Stimulated activated CD4-positive, alpha-beta T cell treated with anti-CD3 and anti-CD28 coated beads, Interleukin-1b, Interleukin-23, amount 100 ng/mL, for 1 hour (primary cell): ENCODE measurements at places on chromosomes 16 and 17.

- no peak for DNase-seq
These were observed 215.9 kb downstream of the CPPED1 start for GRCh38 chr16:12587646-12588277.

GRCh38 chr17:39750131-39751015, 12.6 kb downstream of the GRB7 start:
- no peak for DNase-seq

DNA sequence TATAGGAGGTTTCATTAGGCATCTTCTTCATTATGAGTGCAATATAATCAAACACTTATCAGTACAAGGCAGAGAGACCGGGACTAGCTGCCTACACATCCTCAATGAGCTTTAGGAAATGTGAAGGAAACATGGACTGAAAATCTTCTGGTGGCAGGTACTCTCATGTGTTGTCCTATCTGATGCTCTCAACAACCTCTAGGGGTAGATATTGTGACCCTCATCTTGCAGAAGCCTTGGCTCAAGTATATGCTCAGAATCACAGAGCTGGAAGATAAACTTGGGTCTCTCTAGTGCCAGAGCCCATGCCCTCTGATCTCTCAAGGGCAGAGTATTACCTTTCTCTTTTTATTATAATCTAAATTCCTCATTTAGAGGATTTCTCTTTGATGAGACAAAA, 181.6 kb upstream of the C17orf78 start:
- DNase-seq = no peak

- DNase-seq = no peak
These were observed 45.2 kb upstream of the STAC2 start for GRCh38 chr17:39270923-39271322.

GRCh38 chr17:18314059-18314730, 599 bp downstream of the TOP3A start:
- DNase-seq = no peak

DNA sequence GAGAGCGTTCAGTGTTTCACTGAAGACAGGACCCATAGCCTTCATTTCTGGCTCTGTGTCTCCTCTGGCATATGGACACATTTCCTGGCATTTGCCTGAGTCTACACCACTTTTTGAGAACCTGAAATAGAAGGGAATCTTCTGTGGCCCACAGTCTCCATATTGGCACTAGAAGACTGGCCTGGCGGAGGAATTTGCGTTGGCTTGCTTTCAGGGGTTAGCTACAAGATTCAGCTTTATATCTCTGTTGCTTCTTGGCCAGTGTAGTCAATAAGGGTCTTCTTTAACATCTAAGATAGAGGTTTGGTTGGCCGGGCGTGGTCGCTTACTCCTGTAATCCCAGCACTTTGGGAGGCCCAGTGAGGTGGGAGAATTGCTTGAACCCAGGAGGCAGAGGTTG, 12.8 kb upstream of the CLEC18C start:
- DNase-seq = no peak

GRCh38 chr17:15436473-15437302, 30.7 kb downstream of the CDRT4 start:
- DNase-seq = no peak

- DNase-seq = no peak
These were observed 11.8 kb downstream of the C17orf75 start for GRCh38 chr17:32330147-32330546.

GRCh38 chr16:65312071-65312470, 190.2 kb upstream of the CDH11 start:
- DNase-seq = no peak

DNA sequence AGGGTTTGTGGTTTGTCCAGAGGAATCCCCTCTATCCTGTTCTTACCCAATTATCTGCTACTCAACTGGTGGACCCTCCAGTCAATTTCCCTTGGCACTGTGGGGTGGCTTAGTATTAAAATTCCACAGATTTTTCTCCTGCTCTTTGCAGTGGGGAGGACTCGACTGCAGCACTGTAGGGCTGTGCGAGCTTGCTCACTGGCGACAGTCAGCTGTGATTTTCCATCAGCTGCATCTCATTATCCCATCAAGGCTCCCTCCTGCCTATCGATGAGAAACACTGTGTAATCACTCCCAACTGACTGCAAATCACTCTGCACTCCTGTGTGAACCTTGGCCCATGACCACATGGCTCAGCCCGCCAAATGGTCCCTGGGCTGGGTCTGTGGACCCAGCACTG, 90.5 kb upstream of the MAF start:
- no peak for DNase-seq

- no peak for DNase-seq
These were observed at the start of gene BCL6B for GRCh38 chr17:7022781-7023571. BCL6B (plus strand) TSS chr17:7023050; CDS start chr17:7023672, 622 bp downstream.

GRCh38 chr16:9816644-9817043, 365.6 kb downstream of the GRIN2A start:
- DNase-seq = no peak

GRCh38 chr16:14350081-14350480, 279.0 kb downstream of the MRTFB start:
- no peak for DNase-seq

DNA sequence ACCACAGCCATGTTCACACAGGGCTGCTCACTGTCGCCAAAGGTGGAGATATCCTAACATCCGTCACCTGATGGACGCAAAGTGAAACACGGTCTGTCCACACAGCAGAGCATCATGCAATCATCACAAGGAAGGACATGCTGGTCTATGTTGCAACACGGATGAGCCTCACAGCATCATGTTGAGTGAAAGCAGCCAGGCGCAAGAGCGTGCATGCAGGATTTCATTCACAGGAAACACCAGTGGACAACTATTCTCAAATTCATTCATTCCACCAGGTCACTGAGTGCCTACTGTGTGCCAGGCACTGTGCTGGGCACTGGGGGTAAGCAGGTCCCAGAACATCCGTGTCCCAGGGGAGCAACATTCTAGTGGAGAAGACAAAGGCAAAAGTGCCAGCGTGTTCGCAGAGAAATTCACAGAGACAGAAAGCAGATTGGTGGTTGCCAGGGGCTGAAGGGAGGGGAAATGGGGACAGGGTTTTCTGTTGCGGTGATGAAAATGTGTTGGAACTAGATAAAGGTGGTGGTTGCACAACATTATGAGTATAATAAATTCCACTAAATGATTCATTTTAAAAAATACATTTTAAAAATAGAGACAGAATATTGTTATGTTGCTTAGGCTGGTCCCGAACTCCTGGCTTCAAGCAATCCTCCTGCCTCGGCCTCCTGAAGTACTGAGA, 22.7 kb upstream of the KCNJ12 start:
- DNase-seq = no peak

DNA sequence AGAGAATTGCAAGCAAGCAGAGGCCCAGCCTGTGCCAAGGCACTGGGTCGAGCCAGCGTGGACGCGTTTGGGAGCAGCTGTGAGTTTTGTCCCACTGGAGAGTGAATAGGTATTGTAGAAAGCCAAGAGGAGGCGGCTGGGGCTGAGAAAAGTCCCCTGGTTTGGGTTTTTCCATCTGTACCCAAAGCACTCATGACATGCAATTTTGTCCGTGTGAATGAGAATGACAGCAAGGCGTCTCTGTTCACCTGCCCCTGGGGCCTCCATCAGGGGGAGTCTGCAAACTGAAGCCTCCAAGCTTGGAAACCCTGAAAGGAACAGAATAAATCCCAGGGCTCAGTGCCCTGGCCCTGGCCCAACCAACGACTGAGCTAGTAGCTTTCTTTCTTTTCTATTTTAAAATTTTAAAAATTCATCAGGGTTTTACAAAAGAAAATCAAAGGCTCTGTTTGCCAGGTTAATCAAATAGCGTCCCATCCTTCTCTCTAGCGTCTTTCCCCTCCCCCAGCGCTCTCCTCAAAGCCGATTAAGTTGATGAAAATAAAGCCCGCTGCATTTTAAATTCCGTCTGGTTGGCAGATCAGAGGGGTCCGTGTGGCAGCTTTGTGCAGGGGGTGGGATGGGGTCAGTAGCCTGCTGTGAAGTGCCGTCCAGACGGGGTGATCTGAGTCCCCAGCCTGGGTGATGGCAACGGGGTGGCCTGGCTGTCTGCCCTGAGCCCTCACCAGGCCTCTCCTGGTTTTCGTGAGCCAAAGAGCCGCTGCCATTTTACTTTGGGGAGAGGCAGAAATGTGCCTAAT, 171.0 kb downstream of the KATNIP start:
- no peak for DNase-seq

GRCh38 chr17:66146394-66146793, 45.5 kb downstream of the CEP112 start:
- DNase-seq = no peak

DNA sequence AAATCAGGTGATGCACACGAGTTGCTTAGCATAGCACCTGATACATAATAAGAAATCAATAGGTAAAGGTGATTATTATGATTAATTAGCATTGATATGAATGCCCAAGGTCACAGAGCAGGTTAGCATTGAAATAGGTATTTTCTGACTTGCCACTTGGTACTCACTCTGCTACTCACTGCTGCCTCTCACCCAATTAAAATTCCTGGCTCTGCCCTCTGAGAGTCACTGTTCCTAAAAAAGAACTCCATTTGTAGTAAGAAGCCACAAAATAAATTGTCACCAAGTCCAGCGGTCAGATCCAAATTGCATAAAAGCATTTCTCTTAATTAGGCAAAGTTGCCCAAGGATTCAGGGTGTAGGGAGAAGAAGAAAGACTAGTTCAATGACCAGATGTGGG, 8.9 kb upstream of the GRIN2A start:
- no peak for DNase-seq

DNA sequence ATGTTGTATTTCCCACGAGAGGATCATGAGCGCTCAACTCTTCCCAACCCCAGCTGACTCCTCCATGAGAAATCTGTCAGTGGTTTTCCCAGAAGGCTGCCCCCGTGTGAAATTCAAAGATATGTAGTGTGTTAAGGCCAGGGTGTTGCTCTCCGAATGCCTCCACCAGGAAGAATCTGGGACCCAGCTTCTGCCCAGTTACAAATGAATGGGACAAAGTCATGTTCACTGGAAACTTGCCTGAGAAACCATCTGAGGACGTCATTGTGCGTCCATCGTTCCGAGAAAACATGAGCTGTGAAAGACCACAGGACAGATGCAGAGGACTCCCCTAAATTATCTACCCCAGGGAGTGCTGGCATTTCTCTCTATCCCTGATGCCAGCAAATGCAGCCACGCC, 86.0 kb downstream of the AIPL1 start:
- DNase-seq = no peak

DNA sequence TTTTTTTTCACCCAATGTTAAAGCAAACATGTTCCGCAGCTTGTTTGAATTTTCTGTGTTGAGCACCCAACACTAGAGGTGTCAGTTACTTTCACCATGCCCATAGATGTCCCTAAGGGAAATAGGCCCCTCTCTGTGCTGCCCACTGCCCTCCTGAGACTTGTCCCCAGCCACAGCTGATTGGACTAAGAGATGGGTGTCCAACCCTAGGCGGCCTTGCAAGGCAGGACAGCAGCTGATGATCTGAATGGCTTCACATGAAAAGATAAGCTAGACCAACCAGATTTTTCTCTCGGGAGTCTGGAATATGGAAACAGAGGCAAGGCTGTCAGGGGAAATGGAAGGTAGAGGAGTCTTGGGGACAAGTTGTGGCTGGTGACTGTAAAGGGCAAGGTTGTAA, 6.1 kb upstream of the CALB2 start:
- DNase-seq = no peak

DNA sequence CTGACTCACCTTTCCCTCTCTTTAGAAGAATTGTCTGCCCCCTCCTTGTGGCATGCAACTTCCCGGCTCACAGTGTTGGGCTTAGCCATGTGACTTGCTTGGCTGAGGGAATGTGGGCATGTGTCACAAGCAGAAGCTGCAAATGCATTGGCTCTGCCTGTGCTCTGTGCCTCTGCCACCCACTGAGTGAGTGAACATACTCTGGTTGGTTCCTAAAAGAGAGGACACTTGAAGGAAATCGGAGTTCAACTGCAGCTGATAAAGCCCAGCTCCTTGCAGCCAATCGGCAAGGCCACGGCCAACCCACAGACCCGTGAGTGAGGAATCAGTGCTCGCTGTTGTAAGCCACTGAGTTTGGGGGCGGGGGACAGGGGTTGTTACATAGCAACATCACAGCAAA, 10.9 kb upstream of the GINS2 start:
- no peak for DNase-seq

DNA sequence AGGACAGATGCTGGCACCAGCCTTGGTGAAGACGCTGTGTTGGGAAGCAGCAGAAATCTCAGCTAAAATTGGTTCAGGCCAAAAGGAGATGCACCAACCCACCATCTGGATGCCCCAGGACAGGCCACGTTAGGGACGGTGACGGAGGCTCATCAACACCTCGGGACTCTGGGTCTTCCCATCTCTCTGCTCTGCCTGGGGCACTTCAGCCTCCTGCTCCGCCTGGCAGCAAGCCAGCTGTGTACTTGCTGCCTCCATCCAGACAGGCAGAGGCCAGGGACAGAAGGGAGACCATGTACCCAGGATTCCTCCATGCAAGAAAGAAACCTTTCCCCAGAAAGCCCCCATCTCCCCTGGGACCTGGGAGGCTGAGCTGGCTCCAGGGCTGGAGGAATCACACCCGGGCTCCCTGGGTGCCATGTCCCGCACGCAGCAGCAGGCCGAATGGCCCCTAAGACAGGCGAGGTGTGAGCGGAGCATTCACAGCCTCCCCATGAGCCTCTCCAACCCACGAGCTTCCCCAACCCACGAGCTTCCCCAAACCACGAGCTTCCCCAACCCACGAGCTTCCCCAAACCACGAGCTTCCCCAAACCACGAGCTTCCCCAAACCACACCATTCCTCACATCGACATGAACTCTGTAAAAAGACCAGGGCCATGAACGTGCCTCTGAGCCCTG, 274.5 kb downstream of the C16orf95 start:
- no peak for DNase-seq

- no peak for DNase-seq
These were observed 27.7 kb downstream of the GPR142 start for GRCh38 chr17:74394977-74395376.

GRCh38 chr17:70370816-70371215, 201.5 kb downstream of the KCNJ2 start:
- DNase-seq = no peak

DNA sequence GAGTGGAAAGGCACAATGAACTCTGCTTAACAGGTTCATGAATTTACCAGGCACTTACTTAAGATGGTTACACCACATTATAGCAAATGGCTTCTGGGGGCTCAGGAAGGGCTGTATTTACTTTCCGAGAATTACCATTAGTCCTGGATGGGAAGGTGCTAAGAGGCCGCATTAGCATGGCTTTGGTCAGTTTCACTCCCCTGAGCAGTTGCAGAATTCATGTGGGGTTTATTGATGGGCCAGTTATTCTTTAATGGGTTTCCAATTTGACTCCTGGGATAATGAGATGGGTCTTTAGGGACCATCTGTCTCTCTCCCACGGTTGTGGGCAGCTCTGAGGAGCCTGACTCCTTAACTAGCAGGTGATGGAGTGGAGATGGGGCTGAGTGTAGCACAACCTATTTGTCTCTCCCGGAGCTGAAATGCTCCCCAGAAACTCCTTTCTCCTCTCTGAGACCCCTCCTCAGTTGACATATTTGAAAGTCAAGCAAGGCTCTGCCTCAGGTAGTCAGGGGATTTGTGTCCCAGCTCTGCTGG, 652.5 kb downstream of the HS3ST4 start:
- DNase-seq = no peak

DNA sequence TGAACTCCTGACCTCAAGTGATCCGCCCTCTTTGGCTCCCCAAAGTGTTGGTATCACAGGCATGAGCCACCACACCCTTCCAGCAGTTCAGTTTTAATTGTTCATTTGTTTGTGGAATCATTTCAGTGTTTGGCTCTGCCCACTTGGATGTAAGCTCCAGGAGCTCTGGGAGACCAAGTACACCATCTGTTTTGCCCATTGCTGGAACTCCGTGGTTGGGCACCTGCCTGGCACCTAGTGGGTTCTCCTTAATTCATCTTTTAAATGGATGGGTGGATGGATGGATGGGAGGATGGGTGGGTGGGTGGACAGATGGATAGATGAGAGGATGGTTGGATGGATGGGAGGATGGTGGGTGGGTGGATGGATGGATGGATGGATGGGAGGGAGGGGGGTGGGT, 953 bp upstream of the NECAB2 start:
- DNase-seq = no peak
